ENCODE measurements at places on chromosomes 6 and 20.

GRCh38 chr6:105786890-105787655 is 299.1 kb upstream of the PRDM1 start:
- peak; percentile 58 for DNase-seq

DNA sequence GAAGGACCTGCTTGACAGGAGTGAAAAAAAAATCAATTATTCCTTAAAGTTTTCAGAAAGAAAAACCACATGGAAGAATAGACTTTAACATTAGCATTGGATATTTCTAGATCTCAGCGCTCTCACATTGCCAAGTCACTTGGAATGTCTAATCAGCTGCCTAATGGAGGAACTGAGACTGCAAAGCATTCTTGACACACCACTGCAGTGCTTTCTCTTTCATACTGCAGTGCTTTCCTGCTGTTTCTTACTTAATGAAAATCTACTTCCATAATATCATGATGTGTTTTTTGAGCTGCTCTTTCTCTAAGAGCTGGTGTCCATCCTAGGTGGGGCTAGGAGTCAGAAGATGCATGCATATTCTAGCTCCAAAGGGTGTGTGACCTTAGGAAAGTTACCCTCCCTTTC is 20.4 kb upstream of the MCM3 start:
- DNase-seq: no peak

DNA sequence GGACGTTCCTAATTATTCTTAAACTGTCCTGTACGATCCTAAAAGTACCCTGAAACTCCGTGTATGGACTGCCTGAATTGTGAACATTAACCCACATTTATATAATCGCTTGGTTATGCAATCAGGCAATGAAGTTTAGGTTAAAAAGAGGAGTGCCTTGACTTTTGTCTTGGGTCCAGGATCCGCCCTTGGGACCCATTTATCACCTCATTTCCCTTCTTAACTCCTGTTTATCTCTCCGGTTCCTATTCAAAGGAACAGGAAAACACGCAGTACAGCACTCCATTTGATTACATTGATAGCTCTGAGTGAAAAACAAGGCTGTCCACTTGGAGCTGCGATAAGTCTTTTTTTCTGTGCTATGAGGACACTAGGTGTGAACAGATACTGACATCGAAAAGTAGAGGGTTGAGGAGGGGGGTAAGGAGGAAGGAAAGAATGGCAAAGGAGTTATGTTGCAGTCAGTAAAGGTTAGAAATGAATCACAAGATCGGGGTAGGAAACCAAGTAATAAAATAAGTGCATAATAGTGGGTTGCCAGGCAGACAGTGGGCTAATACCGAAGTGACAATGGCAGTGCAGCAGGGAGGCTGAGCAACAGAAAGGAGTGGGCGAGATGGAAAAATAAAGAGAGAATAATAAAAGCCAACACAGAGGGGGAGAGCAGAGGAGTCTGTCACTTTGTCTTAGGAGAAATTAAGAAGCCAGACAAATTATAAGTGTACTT is 15.9 kb upstream of the PCK1 start:
- DNase-seq: no peak

GRCh38 chr20:37282556-37282955 is 6.9 kb upstream of the MANBAL start:
- no peak for DNase-seq

DNA sequence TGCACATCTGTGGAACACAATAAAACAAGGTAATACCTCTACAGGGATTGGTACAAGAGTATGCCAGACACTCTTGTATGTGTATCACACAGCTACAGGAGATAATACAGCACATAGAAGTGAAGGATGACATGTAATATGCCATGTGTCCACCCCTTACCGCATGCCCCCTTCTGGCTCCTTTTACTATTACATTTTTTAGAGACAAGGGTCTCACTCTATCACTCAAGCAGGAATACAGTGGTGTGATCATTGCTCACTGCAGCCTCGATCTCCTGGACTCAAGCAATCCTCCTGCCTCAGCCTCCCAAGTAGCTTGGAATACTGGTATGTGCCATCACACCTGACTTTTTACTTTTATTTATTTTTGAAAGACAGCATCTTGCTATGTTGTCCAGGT is 4.2 kb upstream of the NCR3 start:
- DNase-seq: peak; percentile 53

GRCh38 chr6:16305246-16305725 is 66.9 kb downstream of the GMPR start:
- DNase-seq: peak; percentile 50

DNA sequence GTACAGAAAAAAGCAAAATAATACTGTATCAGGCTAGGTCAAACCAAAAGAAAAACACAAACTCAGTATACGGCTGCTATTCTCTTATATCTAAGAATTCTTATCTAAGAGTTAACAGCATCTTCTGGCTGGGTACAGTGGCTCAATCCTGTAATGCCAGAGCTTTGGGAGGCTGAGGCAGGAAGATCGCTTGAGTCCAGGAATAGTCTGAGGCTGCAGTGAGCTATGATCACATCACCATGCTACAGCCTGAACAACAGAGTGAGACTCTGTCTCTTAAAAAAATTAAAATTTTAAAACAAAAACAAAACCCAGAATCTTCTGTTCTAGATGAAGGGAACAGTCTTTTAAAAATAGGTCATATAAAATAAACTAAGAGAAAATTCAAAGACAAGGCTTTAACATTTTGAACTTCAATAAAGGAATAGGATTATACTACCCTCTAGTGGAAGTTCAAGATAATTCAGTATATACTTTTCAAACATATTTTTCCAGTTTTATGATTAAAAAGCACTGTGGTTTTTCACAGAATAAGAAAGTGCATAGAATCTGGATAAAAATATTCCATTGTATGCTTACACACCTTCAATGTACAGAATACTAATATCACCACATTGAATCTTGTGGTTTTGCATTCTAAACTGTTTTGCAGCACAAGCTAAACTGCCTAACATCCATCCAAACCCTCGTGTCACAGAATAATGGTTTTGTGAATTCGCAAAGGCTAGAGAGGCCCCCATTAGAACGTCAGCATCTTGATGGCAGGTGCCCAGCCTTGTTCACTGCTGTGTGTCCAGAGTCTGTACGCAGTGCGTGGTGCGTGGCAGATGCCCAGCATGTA is 39.3 kb downstream of the DTNBP1 start:
- DNase-seq: no peak

DNA sequence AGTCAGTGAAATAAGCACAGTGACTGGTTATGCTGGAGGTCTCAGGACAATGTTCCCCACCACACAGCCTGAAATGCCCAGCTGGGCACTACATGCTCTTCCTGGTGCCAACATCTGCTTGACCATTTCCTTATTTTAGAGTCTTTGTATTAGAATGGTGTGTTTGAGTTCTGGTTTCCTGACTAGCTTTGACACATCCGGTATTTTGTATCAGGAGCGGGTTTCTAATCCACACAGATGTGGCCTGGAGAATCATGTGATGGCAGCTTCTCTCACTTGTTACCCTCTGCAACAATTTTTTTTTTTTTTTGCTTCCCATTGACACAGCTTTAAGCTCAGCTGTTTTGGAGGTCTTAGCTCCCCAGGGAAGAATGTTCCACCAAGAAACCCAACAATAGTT is 164.5 kb upstream of the CST7 start:
- DNase-seq: no peak

DNA sequence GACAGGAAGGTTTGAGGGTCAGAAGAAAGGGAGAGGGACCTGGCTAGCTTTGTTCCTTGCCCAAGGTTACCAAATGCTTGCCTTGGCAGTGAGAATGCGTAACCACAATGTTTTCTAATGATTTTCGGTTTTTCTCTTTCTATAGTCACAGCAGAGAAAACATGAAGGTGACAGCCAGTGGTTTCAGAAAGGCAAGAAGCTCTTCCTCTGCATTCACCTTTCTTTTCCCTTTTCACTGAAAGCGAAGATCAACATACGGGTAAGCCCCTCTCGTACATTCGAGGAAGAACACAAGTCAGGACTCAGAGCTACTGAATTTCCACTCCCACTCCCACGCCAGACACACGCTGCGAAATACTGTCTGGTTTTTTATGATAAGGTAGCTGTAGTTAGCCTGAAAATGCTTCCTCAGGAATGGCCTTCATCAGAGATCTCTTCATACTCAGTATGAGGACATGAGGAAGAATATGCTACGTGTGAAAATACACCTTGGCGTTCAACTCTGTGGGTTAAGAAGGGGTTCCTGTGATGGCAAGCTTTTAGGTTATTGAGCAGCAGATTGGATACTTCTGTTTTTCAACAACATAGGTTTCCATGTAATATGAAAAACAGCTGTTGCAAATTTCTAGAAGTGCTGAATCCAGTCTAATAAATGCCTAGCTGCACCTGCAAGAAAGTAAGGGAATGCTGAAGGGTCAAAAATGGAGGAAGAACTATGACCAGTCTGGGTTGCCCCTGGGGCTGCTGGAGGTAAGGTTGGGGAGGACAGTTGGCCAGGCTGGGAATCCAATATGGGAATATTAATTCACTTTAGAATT is 7.4 kb upstream of the CD83 start:
- peak; percentile 46 for DNase-seq

DNA sequence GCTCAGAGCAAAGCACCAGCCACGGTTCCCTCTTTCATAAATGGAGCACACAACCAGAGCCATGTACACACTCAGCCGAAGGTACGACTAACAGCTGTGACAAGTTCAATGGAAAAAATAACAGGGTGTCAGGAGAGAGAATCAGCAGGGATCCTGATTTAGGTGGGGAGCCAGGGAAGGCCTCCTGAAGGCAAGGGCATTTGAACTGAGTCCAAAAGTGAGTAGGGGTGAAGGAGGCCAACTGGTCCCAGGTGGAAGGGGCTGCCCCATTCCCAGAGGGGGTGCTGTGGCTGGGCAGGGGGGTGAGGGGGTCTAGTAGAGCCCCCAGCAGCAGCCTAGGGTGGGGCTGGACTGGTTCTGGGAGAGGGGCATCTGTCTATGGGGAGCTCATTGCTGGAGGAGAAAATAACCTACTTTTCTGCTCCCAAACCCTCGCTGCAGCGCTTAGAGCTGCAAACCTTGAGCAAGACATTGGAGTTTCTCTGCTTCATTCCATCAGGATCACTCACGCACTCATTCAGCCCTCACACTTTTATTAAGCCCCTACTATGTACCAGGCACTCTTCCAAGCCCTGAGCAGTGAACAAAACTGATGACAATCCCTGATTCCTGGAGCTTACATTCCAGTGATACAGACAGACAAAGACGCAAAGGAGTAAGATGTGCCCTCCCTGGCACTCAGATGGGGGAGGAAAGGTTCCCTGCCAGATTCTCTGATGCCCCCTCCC is 113.5 kb downstream of the TOX2 start:
- no peak for DNase-seq

DNA sequence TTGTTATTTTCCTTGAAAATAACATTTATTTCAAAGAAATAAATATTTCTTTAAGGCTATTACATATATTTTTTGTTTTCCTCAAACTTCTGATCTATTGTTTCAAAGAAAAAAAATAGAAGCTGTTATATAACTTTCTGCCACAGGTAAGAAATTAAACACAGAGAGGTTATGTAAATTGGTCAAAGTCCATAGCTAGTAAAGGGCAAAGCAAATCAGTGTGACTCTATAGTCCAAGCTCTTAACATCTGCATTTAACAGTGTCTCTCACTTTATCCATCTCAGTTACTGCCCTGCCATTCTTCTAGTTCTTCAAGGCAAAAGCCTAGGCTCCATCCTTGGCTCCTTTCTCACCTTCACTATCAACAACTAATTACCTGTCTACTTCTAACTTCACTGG is 57.1 kb downstream of the RWDD2A start:
- DNase-seq: no peak

DNA sequence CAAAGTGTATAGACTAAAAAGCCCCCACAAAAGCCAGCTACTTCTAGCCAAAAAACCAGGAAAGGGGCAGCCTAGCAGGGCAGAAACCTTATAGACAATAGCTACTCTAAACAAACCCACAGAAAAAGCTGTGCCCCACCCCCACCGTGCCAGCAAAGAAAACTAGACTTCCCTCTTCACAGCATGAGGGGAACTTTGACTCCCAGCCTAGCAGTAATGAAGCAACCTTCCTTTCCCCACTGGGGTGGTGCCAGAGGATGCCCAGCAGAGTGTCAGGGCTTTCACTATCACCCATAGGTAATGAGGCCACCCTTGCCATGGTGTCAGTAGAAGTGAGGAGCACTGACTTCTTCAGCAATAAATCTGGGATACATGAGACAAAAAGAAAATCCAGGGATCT is 99.0 kb upstream of the LGSN start:
- no peak for DNase-seq

- no peak for DNase-seq
These were observed 237.2 kb upstream of the PRND start for GRCh38 chr20:4484379-4484997.

DNA sequence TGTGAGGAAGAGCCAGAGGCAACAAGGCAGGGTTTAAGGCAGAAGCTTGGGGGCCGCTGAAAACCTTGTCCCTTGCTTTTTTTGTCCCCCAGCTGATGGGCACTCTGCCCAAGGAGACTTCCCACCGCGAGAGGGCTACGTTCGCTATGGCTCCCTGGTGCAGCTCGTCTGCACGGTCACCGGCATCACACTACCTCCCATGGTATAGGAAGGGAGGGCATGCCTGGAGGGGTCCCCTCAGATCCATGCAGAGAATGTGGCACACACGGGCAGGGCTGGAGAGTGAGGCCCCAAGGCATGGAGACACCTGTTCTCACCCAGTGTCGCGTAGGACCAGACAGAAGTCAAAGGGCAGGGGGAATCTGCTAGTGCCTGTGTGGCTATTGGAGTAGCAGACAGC is 5.8 kb upstream of the MATN4 start:
- no peak for DNase-seq

DNA sequence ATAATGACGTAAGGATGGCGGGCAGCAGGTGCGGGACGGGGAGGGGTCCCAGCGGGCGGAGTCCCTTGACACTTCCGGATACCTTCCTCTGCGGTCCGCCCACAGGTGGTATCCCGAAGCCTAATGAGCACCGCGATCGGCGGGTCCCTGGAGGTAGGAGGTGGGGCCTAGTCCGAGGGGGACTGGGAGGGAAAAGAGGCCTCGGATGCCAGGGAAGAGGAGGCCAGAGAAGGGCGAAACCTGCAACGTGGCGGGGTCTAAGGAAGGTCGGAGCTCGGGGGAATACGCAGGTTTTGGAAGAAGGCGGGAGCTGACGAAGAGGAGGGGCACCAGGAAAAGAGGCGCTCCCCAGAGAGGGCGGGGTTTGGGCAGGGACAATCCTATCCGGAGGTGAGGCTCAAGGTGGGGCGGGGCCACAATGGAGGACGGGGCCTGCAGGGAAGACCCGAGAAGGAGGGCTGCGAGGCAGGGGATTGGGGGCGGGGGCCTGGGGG is 3.7 kb downstream of the PRSS16 start:
- peak; percentile 84 for DNase-seq

GRCh38 chr6:117227245-117227962 is 38.0 kb upstream of the VGLL2 start:
- DNase-seq: no peak

DNA sequence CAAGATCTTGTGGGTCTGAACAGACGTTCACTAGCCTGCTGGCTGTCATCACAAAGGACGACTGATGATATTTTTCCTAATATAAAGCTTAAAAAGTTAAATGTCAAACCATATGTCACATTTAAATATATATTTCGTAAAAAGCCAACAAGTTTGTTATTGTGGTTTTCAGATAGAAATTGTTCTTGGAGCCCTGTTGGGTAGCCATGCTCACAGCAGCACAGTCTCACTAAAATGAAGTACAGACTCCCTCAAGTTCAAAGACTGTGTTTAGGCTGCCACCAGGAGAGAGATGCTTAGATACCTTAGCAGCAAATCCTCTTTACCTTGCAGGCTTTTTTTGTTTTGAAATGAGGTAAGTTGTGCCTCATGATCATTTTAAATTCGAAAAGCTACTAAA is 17.8 kb downstream of the EEF1E1 start:
- no peak for DNase-seq

GRCh38 chr6:113960795-113961194 is 10.2 kb downstream of the HDAC2 start:
- no peak for DNase-seq
